ENCODE measurements at places on chromosomes 12 and 14. TPM values are rescaled to one million over a fixed set of nuclear protein-coding genes. Genes with fewer than 3 reads are reported as not detected.

GRCh38 chr14:95496111-95496681 is 20.3 kb downstream of the SYNE3 start:
- no peak for DNase-seq

GRCh38 chr12:128543460-128543859 is 276.5 kb downstream of the TMEM132C start:
- DNase-seq, result no peak

DNA sequence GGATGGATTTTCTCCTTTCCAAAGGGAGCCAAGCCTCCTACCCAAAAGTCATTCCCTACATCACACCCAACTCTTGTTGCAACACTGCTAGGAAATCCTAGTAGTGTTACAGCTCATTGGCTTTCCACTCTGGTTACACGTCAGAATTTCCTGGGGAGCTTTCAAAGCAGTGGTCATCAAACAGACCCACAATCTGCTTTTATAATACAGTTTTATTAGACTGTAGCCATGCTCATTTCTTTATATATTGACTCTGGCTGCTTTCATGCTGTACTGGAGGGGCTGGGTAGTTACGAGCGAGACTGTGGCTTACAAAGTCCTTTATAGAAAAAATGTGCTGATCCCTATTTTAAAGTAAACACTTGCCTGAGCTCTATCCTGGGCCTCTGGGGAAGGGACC is 34.3 kb downstream of the ZFYVE26 start:
- no peak for DNase-seq

- no peak for DNase-seq
Measured at GRCh38 chr14:50823051-50823761, 7.8 kb downstream of the NIN start.

- DNase-seq, result no peak
Measured at GRCh38 chr12:54459355-54459754, 14.0 kb downstream of the GTSF1 start.

GRCh38 chr12:76998908-76999556 is 66.3 kb downstream of the E2F7 start:
- no peak for DNase-seq

GRCh38 chr12:110796952-110797351 is 49.8 kb upstream of the CCDC63 start:
- no peak for DNase-seq

DNA sequence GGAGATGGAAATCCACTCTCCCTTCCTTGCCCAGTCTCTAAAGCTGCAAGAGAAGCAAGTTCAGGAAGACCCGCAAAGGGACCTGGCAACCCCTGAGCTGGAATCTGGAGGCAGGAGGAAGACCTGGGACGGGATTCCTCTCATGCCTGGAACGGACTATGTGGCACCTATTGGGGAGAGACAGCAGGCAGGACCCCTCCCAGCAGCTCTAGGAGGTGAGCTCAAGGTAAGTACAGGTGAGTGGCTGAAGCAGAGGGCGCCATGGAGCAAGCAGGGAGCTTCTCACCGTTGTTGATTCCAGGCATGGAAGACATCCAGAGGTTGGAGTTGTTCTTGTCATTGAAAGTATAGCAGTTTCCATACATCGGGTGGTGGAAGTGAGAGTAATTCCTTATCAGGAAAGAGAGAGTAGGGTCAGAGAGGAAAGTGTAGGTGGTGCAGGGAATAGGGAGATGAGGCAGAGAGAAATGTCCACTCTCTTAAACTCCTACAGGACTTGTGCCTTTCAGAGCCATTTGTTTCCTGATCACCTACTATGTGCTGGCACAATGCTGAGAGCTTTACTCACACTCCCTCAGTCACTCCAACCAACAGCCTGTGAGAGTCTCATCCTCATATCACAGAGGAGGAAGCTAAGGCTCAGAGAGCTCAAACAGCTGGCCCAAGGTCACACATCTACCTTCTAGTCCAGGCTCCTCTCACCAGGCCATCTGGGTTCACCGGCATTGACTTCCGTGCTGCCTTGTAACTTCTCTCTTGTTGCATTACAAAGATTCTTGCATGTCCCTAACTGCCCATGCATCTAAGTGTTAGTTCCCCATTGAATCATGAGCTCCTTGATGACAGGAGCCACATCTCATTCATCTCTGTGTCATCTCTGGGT is 13.9 kb upstream of the TNFRSF1A start:
- no peak for DNase-seq

DNA sequence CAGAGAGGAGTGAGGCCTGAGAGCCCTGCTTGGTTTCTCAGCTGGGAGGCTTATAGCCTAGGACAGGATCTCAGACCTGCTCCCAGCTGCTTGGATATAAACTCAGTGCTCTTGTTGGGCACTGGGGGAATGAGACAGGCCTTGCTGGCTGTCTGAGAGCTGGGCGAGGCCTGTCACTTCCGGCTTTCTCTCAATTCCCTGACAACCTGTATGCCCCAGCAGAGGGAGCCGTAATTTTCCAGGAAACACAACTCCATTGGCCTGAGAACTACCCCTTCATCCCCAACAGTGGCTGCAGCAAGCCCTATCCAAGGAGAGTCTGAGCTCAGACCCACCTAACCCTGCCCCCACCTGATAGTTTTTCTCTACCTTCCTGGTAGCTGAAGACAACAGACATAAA is 258.3 kb upstream of the STXBP6 start:
- DNase-seq, result no peak

- no peak for DNase-seq
Measured at GRCh38 chr12:2152134-2152533, 99.3 kb downstream of the CACNA1C start.

GRCh38 chr12:47990351-47991105 is 13.7 kb downstream of the COL2A1 start:
- peak; percentile 63 for DNase-seq

- DNase-seq, result no peak
Measured at GRCh38 chr12:49893753-49894750, 9.6 kb downstream of the FAIM2 start.

DNA sequence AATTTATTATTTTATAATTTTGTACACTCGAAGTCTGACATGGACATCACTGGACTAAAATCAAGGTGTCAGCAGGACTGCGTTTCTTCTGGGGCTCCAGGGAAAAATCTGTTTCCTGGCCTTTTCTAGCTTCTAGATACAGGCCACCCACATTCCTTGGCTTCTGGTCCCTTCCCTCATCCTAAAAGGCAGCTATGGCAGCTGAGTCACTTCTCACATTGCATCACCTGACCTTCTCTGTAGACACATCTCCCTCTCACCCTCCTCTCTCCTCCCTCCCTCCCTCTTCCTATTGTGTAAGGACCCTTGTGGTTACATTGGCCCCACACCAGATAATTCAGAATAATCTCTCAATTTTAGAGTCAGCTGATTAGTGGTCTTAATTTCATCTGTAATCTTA is 92.4 kb downstream of the RPS6KA5 start:
- no peak for DNase-seq

DNA sequence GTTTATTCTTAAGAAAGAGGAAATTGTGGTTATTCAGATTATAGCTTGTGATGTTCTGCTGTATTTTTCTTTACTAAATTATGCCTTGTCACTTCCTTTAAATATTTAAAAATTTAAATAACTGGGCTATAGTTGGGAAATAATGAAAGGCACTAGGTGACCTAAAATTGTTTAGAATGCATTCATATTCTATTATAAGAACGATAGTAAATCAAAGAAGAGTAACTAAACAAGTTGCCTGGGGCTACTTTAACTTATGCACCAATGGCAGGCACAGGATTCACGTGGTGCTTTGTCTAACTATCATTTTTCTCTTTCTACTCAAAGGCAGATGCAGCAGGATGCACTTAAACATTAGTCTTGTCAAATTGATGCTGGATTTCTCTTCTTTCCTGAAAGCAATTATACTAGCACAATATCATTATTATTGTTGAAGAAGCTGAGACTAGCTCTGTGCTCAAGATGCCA is 190.7 kb upstream of the PPFIA2 start:
- DNase-seq, result no peak

DNA sequence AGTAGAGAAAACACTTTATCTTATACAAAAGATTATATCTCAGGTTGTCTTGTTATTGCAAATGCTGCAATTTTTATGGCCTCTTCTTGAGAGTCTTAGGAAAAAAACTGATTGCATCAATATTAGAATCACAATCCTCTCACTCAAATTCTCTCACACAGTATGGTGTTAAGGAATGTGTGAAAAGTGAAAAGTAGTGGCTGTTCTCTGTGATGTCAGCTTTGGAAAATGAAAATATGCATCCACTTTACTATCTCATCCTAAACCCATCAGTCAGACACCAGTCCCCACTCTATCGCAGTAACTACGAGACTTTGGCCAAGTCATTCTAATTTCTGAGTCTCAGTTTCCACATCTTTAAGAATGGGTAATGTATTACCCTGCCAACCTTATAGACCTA is 32.6 kb upstream of the NTF3 start:
- DNase-seq, result no peak

DNA sequence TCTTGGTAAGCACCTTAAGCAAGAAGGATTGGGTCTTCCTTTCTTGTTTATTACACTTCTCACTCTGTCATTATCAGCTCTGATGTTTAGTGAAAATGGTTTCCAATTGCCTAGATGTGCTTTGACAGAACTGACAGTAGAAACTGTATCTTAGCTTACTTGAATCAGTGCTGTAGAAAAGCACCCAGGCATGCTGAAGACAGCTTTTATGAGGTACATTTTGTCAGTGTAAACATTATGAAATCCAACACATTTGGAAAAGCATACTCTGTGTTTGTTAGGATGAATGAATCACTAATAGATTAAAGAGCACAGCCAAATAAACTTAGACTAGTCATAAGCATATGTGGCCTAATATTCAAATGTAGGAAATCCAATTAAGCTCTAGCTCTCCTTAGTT is 290.2 kb upstream of the NPAS3 start:
- no peak for DNase-seq

DNA sequence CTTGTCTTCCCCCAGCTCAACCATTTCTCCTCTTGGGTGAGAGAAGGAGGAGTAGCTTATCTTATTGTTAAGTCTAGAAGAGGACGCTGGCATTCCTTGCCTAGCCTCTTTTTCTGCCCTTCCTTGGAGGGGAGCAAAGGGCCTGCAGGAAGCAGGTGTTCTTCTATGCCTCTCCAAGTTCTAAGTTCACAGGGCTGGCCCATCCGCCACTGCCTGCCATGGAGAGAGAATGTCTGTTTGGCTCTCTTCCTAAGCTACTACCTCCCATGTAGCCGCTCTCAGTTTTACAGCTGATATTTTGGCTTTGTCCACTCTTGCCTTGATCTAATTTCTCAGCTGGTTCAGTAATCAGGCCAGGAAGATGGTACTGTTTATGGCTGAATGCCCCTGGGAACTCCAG is 201.2 kb downstream of the NTF3 start:
- no peak for DNase-seq

GRCh38 chr12:26749781-26750180 is 83.2 kb downstream of the ITPR2 start:
- DNase-seq, result no peak

GRCh38 chr14:100740929-100741328 is 14.2 kb downstream of the DLK1 start:
- no peak for DNase-seq

GRCh38 chr12:22856178-22856577 is 231.2 kb downstream of the ETNK1 start:
- DNase-seq, result no peak

DNA sequence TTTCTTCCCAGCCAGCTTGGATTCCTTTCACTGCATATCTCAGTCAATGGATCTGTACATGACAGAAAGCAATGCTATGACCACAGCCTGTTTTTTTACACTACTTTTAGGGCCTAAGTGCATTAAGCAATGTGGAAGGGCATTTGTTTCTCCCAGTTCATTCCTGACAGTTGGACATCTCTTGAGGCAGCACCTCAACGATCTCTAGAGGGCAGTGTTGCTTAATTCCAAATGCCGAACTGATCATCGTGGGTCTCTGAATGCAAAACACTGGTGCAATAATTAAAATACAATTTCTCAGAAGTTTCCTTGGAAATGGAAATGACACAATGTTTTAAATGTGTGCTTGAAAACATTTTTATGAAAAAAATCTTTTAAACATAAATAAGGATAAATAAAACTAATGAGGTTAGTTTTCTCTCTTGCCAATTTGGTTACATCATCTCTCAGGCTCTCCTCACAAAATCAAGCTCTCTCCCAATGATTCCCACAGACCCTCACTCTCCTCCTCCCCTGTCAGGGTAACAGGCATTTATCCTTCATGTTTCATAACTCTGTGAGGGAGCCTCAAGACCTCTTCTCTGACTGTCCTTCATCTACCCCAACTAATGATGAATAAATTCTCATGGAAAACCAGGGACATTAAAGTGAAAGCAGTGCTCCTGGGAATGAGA is 192.4 kb upstream of the SLC16A7 start:
- peak; percentile 4 for DNase-seq

DNA sequence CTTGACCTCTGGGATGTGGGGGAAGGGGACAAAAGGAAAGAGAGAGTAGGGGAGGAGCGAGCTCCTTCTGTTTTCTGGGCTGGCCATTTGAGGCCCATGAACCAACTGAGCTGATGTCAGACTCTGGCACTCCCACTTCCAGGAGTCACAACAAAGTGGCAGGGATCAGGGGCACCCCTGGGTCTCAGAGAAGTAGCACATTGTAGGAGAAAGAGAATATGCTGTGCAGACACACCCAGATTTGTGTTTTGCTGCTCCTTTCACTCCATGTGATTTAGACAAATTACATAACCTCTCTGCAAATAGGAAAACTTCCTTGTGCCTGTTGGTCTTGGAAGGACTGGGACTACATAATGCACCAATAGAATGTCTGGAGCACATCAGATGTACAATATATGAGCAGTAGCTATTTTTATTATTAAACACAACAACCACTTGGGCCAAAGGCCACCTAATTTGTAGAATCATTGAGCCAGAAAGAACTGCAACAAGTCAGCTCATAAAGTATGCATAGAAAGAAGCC is 265.5 kb downstream of the ZFP36L1 start:
- DNase-seq, result no peak

- DNase-seq, result no peak
Measured at GRCh38 chr12:64568298-64568697, 42.0 kb upstream of the RASSF3 start.

DNA sequence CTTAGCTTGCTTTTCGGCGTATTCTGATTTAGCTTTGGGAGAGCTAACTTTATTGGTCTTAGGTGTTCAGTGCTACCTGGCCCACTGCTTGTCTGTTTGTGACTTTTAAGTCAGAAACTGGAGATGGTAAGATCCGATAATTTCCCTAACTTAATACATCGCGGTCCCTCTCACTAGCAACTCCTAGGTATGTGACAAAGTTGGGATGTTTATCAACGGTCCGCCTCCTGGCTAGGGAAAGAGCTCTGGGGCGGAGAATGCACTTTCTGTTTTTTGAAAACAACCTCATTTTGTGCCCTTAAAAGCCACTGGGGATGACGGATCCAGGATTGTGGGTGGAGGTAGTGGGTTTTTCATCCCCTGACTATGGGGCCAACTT is 1.2 kb downstream of the CDKN1B start:
- no peak for DNase-seq

GRCh38 chr12:6215932-6216494 is 15.8 kb downstream of the CD9 start:
- DNase-seq, result no peak

The KLHL33 gene
- 0.12 TPM for polyA plus RNA-seq

The CHMP4A gene
- polyA plus RNA-seq, result 159 TPM

The DDX23 gene
- polyA plus RNA-seq, result 51.0 TPM

The TRPV4 gene
- polyA plus RNA-seq, result not detected

The SLC39A9 gene
- polyA plus RNA-seq, result 18.9 TPM

The ARMH4 gene
- polyA plus RNA-seq, result 1.2 TPM

The NGB gene
- polyA plus RNA-seq, result not detected

The INHBC gene
- not detected for polyA plus RNA-seq

The PRH2 gene
- polyA plus RNA-seq, result not detected

The P2RX2 gene
- polyA plus RNA-seq, result not detected

The GPD1 gene
- not detected for polyA plus RNA-seq

The VSX2 gene
- polyA plus RNA-seq, result not detected

Measured in CD8-positive, alpha-beta memory T cell (primary cell).